CD4-positive, alpha-beta T cell treated with Interleukin-4 for 1 hour (primary cell): ENCODE measurements at places on chromosomes 2 and 18.

DNA sequence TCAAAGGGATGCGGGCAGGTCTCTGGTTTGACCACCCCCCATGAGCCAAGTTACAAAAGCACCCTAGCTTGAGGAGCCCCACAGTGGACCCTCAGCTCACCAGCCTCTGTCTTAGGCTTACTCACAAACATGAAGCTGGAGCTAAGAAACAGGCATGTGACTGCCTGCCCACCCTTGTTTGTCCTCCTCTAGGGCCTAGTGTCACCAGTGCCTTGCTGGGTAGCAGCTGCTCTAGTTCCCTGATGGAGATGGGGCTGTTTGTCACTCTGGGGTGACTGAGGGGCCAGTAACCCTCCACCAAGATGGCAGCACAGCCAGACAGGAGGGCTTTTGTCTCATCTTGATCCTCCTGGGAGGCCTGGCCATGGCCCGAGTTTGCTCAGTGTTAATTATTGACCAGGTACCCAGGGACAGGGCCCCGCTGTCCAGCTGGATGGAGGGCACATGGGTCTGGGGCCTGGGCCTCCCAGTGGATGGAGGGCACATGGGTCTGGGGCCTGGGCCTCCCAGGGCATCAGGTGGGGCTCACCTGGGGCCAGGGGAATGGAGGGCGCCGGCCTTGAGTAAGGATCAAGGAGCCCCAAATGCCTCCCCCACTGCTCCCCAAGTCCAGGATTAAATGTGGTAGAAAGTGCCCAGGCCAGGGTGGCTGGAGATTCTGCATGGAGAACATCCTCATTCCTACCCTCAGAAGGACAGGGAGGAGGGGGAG is 185.9 kb upstream of the HAAO start:
- DNase-seq, result no peak

DNA sequence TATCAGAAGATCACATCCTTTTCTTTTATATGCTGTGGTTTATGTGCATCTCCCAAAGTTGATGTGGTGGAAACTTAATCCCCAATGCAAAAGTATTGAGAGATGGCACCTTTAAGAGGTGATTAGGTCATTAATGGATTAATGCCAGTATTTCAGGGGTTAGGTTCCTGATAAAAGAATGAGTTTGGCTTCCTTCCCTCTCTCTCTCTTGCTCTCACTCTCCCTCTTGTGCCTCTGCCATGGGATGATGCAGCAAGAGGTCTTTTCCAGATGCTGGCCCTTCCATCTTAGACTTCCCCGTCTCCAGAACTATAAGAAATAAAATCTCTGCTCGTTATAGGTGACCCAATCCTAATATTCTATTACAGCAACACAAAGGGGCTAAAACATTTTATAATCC is 85.0 kb downstream of the TTC27 start:
- DNase-seq, result no peak

DNA sequence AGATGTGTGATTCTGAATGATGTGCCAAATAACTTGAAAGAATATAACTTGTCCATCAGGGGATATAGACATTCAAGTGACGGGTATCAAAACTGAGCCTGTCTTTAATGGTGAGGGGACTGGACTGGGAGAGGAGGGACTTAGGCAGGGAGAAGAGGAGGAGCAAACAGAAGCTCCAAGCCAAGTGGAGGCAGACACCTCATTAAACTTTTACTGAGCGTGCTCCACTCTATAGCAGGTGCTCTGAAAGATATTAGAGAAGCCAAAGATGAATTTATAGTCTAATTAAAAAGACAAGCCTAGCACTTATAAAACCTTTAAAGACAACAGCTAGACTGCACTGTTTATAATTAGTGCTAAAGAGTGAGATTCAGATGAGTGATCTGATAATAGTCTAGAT is 47.7 kb upstream of the SMAD2 start:
- DNase-seq, result no peak

GRCh38 chr18:1350931-1351450 is 446.3 kb downstream of the ADCYAP1 start:
- DNase-seq, result no peak

- no peak for DNase-seq
Observed at GRCh38 chr18:63831080-63831788, 56.0 kb downstream of the SERPINB7 start.

DNA sequence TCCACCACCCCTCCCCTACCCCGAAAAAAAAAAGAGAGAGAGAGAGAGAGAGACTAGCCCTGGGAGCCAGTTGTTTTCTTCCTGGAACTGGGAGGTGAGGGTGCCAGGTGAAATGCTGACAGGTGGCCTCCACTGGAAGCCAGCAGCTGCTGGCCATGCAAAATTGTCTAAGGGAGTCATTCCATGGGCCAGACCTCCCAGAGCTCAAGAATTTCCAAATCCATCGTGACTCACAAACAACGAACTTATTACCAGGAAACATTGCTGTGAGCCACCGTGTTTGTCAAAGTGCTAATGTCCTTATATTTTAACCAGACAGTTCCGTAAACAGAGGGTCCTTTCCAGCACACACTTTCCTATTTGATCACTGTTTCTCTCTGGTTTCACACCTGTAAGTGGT is 68.5 kb upstream of the PID1 start:
- DNase-seq, result no peak

DNA sequence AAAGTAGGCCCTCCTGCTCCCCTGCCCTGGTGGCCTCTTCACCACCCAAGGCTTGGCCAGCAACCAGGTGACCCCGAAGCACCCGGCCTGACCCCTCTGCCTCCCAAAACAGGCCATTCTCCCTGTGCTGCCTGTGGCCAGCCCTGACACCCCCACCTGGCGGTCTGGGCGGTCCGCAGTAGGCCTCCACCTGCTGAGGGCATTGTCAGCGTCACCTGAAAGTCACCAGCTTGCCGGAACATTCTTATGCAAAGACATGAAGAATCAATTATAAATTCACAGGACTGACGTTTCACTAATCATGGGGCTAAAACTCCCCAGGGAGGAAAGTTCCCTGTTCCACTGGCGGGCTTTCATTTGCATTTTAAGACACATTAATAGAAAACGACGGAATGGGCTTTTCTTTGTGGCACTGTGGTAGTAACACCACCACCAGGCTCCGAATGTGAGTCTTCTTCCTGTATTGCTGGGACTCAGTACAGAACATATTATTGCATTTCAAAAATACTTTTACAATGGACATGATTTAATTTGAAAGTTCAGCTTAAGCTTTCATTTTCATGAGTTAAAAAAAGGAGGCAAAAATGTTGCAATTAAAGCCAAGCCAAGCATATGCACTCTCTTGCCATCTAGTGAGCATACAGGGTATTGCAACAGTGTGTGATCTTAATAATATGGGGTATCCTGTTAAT is 57.4 kb downstream of the ADI1 start:
- DNase-seq, result no peak

DNA sequence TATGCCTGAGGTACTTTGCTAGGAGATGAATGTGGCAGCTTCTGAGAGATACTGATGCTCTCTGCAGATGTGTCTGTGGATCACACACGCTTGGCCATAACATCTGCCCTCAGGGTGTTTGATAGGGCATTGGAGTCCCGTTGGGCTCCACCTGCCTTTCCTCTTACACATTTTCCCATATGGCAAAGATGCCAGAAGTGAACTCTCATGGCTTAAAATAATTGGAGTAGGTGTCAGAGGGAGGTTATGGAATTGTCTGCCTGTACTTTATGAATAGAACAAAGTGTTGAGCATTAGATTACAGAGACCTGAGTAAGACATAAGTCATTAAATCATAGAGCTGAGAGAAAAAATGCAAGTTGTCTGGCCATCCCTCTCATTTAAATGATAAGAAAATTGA is 75.3 kb upstream of the PNPT1 start:
- no peak for DNase-seq

DNA sequence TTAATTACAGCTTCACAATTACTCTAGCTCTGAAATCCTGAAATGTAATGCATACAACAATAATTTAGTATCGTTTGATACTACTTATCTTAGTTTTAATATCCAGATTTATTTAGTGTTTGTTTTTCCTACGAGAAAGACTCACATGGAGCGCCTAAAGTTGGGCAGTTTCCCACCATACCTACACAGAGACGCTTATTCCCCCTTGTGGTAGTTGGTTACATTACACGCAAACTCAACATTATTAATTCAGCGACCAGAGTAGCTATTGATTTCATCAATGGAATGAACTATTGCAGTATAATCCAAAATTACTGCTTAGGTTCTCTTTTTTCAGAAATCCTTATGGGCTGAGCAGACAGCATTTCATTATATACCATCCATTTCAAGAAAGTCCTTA is 164.0 kb upstream of the REG3G start:
- DNase-seq, result no peak

DNA sequence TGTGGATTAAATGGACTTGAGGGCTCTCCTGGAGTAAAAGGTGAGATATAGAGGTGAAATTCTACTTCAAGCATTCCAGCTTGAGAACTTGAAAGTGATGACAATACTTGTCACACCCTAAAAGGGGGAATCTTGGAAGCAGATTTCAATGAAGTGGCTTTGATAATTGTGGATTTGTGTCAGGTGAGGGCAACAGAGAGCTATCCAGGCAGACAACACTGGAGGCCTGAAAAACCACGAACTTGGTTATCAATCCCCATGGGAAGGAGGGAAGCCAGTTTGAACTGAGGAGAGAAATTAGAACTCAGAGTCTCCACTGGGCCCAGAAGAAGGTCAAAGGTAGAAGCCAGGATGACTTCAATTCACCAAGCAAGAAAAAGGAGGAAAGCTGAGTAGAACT is 263.9 kb downstream of the FIGN start:
- DNase-seq, result no peak

GRCh38 chr2:66888791-66889631 is 454.1 kb downstream of the MEIS1 start:
- DNase-seq, result no peak

DNA sequence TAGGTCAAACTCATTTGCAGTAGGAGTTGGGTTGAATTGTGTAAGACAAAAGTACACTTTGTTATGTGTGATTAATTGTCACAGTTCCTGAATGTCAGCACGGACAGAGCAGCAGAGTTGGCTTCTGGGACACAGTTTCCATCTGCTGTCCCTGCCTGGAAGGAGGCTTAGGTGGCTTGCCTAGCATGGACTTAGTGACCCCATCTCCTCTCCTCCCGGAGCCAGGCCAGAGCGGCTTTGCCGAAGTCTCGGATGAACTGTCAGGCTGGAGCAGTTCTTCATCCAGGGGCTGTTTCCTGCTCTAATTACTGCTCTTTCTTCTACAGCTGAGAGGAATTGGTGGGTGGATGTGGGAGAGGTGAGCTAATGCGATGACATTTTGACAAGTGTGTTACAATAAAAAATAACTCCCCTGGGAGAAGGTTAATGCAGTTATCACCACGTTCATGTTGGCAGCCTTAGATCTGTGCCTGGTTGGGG is 102.0 kb downstream of the SH3RF3 start:
- no peak for DNase-seq

DNA sequence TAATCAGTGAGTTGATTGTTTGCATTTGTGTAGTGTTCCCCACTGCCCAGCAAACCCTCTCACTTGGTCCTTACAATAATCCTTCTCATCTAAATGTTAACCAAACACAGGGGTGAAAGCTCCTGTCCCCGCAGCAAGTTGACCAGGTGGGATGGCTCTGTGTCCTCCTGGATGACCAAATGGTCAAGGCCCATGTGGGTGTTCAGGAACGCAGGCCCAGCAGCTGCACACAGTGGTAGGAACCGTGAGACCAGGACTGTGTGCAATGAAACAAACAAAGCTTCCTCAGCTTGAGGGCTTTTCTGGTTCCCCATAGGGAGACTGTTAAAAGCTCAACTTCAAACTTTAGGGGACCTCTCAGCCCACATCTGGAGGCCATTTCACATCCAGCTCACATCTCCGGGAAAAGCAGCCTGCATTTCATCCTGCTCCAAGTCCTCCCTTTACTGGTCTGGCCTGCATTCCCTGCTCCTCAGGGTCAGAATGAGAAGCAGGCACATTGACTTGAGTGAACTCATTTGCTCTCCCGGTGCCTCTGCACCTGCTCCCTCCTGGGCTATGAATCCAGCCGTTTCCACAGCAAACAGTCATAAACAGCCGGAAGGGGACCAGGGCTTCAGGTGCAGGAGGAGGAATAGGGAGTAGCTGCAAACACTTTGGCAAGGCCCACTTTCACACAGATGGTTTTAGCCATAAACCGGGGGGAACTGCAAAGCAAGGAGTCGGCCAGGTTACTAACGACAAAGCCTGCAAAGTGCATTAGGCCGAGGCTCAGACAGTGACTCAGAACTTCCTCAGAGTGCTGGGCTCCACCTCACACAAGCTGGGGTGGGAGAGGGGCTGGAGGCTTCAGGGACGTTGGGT is 144.7 kb downstream of the CAPN13 start:
- no peak for DNase-seq

DNA sequence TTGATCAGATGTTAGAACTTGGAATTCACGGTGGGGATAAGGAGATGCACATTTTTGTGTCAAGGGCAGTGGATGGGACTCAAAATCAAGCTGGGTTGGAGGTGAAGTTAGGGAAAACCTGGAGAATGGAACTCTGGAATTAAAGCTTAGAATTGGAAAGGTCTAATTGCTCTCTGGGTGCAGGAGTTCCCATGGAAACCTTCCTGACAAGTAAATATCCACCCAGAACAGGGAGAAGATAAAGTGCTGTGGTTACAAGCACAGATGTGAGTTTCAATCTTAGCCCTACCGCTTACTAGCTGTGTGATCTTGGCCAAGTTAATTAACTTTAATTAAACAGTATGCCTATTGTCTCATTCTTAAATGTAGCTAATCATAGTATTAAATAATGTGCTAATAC is 71.3 kb upstream of the TCF7L1 start:
- no peak for DNase-seq

- no peak for DNase-seq
Observed at GRCh38 chr2:125698280-125698679, 957.7 kb upstream of the GYPC start.

- no peak for DNase-seq
Observed at GRCh38 chr2:9280224-9280623, 73.6 kb downstream of the ASAP2 start.

GRCh38 chr2:64770137-64770780 is 116.5 kb upstream of the SERTAD2 start:
- DNase-seq, result no peak

DNA sequence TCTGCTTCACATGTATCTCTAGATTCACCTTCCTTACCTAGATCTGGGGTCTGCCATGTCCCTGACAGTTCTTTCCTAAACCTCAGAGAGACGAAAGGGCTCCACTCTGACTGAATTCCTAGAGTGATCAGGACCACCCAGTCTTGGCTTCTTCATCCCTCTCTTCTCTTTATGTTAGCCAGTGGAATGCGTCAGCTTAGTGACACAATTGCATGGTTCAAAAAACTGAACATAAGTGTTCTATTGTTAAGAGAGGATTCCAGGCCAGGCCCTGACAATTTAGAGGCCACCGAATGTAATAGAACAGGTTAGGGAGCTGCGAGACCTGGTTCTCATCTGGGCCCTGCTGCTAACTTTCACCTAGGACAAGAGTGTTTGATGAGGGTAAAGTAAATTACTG is 10.0 kb downstream of the PRELID3A start:
- DNase-seq, result no peak

GRCh38 chr18:24089515-24090337 is 49.1 kb upstream of the CABYR start:
- DNase-seq, result no peak
